ENCODE measurements at places on chromosomes 7 and 10.

GRCh38 chr7:29040579-29040925, 82.4 kb upstream of the TRIL start:
- no peak for DNase-seq

DNA sequence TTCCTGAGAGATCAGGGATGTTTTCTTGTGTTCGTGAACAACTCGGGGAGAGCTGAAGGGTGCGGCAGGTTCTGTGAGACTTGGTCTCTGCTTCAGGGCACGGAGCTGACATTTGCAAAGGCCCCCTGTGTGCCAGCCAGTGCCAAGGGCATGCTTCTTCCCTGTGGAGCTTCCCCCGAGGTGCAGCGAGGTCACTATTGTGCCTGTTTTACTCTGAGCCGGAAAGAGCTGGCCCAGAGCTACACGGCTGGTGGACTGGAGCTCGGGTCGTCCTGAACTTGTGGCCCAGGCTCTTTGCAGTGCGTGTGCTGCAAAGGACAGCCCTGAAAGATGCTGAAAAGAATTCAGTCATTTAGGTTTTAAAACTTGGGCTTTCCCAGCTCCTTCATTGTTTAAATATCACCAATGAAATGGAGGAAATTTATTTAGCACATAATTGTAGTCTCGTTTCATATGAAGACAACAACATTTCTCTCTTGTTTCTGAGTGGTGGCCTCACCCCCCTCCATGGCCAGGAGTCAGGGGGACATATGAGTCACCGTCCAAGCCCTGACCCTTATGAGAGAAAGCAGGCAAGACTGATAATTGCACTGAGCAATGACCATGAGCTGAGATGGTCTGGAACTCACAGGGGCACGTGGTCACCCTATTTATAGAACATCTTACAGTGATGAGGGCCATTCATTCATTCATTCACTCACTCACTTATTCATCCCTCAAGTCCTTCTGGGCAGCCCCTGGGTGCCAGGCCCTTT, 102.6 kb downstream of the PTPRE start:
- DNase-seq, result no peak

- DNase-seq, result no peak
Observed at GRCh38 chr10:64113792-64114191, 592.6 kb downstream of the REEP3 start.

- DNase-seq, result no peak
Observed at GRCh38 chr10:74145133-74145532, 5.5 kb downstream of the AP3M1 start.

DNA sequence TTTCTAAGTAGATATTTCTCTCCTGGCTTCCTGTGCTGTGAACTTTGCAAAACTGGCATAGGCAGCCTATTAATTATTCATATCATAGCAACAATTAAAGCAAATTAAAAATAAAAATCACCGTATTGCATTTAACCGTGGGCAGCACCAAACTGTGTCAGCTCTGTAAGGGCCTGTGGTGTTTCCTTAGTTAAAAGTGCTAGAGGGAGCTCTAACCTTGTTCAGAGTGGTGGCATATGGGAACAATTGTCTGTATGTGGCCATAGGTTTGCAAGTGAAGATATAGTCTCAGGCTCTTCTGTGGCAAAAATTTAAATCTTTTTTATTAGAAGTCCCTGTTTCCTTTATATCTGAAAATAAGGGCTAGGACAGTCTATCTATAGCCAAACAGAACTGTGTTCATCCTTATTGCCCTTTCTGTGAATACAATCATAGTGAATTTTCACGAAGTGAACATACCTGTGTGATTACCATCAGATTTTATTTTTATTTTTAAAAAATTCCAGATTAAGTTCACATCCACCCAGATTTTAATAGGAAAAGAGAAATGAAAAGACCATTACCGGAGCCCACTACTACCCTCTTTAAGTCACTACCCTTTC, 92.6 kb downstream of the POLL start:
- peak; percentile 63 for DNase-seq

Measured in MM.1S (cell line).